ENCODE measurements at places on chromosomes 1 and 21. TPM values are rescaled to one million over a fixed set of nuclear protein-coding genes. Genes with fewer than 3 reads are reported as not detected.

The PLA2G2F gene
- not detected for total RNA-seq

The CD247 gene
- 0.36 TPM for total RNA-seq

The SLAMF9 gene
- not detected for total RNA-seq

DNA sequence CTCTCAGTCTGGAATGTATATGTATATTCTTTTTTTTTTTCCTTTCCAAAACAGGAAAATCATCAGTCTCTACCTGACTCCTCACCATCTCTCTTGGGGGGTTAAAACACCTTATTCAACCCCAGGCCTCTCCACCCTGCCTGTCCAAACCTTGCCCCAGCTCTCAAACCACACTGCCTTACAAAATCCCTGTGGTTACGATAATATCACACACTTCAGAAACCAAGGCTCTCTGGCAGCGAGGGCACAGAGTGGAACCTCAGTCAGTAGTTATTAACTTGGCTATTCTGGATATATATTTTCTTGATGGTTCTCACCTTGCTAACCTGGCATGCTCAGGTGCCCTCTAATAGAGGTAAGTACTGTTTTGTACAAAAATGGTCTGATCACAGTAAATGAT, 24.7 kb downstream of the KIAA0040 start:
- DNase-seq = no peak

GRCh38 chr1:5661196-5662085, 330.8 kb downstream of the NPHP4 start:
- no peak for DNase-seq

DNA sequence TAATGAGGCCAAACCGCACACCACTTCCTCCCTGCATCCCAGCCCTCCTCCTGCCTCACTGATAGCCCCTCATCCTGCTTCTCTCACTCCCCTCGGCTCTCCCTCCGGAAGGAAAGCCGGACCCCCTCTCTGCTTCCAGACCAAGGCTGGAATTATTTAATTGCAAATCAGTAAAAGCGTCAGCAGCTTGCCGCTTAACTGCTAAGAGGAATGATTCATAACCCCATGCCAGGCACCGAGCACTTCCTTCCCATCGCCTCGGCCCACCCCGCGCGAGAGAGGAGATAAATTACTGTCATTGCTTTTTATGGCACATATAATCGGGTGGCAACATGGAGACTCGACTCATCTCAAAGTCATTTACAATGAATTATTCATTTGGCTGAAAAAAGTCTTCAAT, 77.3 kb downstream of the UBIAD1 start:
- no peak for DNase-seq

GRCh38 chr21:44485796-44486195, 30.5 kb downstream of the LRRC3 start:
- no peak for DNase-seq

All from mesothelial cell of epicardium (in vitro differentiated cells).